ENCODE measurements at places on chromosomes 5 and 9. TPM values are rescaled to one million over a fixed set of nuclear protein-coding genes. Genes with fewer than 3 reads are reported as not detected.

- no peaks in the 10 kb centered on the region for H3K27me3 ChIP-seq
- H3K27ac ChIP-seq, result no peak overlapping the region
- H3K4me1 ChIP-seq, result no peaks in the 10 kb centered on the region
- no peaks in the 10 kb centered on the region for H3K36me3 ChIP-seq
- peak; percentile 32 for DNase-seq
These were observed 162.4 kb downstream of the CHSY3 start for GRCh38 chr5:130066644-130067043.

DNA sequence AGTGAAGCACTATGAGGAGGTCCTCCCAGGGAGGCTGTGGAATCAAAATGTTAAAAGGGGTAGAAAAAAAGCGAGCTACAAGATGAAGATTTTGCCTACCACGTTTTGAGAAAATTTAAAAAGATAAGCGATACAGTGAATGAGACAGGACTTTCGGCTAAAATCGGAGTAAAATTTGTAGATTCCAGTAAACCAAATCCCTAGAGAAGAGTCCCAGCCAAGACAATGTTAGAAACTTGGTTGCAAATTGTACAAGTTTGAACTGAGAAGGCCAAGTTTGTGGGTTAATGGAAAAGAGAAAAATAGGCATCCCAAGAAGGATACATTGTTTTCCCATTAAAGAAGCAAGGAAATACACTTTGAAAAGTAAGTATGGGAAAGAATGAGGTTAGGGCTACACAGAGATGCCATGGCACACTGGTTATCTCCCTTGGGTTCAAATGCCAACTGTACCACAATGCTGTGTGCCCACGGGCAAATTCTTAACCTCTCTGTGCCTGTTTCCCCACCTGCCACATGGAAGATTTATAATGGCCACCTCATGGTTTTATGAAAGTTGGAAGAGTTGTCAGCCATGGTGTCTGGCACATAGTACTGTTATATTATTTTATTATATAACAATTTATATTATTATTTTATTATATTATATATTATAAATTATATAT lies 16.2 kb upstream of the MGAT1 start:
- no peak overlapping the region for H3K27ac ChIP-seq
- no peak overlapping the region for H3K4me3 ChIP-seq
- H3K36me3 ChIP-seq, result no peaks in the 10 kb centered on the region
- H3K27me3 ChIP-seq, result no peaks in the 10 kb centered on the region
- peaks cover 15% of the 10 kb centered on the region for H3K4me1 ChIP-seq

The SLC34A3 gene
- total RNA-seq, result 0.09 TPM

- H3K4me1 ChIP-seq, result no peaks in the 10 kb centered on the region
- DNase-seq, result no peak
- H3K27me3 ChIP-seq, result peaks cover 2% of the 10 kb centered on the region
- no peak overlapping the region for H3K27ac ChIP-seq
These were observed 29.5 kb downstream of the HAVCR1 start for GRCh38 chr5:157029457-157029856.

- H3K27ac ChIP-seq, result no peak overlapping the region
- H3K27me3 ChIP-seq, result no peaks in the 10 kb centered on the region
- DNase-seq, result no peak
- H3K4me1 ChIP-seq, result peaks cover 19% of the 10 kb centered on the region
- H3K4me3 ChIP-seq, result no peak overlapping the region
- no peaks in the 10 kb centered on the region for H3K36me3 ChIP-seq
These were observed 45.9 kb downstream of the WWC1 start for GRCh38 chr5:168337361-168337760.

The PCDHGA11 gene
- 5.3 TPM for total RNA-seq

The CLTA gene
- 424 TPM for total RNA-seq

DNA sequence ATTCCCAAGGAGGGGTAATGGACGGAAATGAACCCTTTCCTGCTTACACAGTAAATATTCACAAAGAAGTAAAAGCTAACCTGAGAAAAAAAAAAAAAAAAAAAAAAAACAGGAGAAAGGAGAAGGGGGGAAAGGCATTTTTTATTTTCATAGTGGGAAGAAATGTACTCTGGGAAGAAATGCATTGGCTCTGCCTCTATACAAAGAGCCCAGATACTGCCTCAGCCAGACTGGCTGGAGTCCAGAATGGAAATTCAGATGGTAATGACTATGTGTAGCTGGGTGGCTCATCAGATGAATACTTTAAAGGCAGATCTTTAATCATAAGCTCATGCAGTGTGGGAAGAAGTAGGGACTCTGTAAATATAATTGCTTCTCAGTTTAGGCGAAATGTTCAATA lies 124.9 kb upstream of the ZNF608 start:
- peaks cover 11% of the 10 kb centered on the region for H3K4me1 ChIP-seq
- no peak overlapping the region for H3K4me3 ChIP-seq
- no peaks in the 10 kb centered on the region for H3K27me3 ChIP-seq

GRCh38 chr5:175517824-175518450 lies 39.6 kb downstream of the SFXN1 start:
- DNase-seq, result peak; percentile 96
- H3K4me3 ChIP-seq, result peak overlapping the region; percentile 31
- no peaks in the 10 kb centered on the region for H3K27me3 ChIP-seq
- peaks cover 40% of the 10 kb centered on the region for H3K36me3 ChIP-seq

- H3K4me3 ChIP-seq, result no peak overlapping the region
- H3K27me3 ChIP-seq, result no peaks in the 10 kb centered on the region
- peaks cover 3% of the 10 kb centered on the region for H3K4me1 ChIP-seq
- DNase-seq, result no peak
- H3K36me3 ChIP-seq, result no peaks in the 10 kb centered on the region
These were observed 107.5 kb downstream of the EBF1 start for GRCh38 chr5:158992037-158992740.

DNA sequence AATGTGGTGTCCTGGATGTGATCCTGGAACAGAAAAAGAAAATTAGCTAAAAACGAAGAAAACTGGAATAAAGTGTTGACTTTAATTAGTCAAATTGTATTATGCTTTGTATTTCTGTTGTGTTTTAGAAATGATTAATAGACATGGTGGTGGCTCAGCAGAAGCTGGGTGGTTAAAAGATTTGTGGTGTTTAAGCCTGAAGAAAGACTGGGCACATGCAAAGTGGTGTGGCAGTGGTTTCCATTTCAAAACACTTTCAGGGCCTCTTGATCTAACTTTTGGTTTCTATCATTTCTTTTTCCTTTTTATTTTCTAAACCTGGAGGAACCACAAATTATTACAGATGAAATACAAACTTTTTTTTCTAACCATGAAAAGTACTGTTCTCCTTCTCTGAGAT lies 44.1 kb downstream of the ADGRV1 start:
- no peak overlapping the region for H3K27ac ChIP-seq
- no peaks in the 10 kb centered on the region for H3K36me3 ChIP-seq
- DNase-seq, result no peak
- H3K27me3 ChIP-seq, result no peaks in the 10 kb centered on the region

The RANBP17 gene
- total RNA-seq, result 15.9 TPM

The CCL21 gene
- not detected for total RNA-seq

- H3K36me3 ChIP-seq, result no peaks in the 10 kb centered on the region
- peaks cover 6% of the 10 kb centered on the region for H3K4me1 ChIP-seq
- DNase-seq, result no peak
- no peaks in the 10 kb centered on the region for H3K27me3 ChIP-seq
These were observed 58.4 kb downstream of the HMHB1 start for GRCh38 chr5:143870362-143870761.

- no peaks in the 10 kb centered on the region for H3K4me1 ChIP-seq
- peaks cover 67% of the 10 kb centered on the region for H3K27me3 ChIP-seq
- no peak overlapping the region for H3K4me3 ChIP-seq
- no peak overlapping the region for H3K27ac ChIP-seq
These were observed 40.1 kb downstream of the TRIP13 start for GRCh38 chr5:932628-933250.

- peaks cover 6% of the 10 kb centered on the region for H3K36me3 ChIP-seq
- no peak overlapping the region for H3K4me3 ChIP-seq
- no peak overlapping the region for H3K27ac ChIP-seq
- no peaks in the 10 kb centered on the region for H3K27me3 ChIP-seq
These were observed 17.4 kb downstream of the ERCC8 start for GRCh38 chr5:60927450-60927849.

DNA sequence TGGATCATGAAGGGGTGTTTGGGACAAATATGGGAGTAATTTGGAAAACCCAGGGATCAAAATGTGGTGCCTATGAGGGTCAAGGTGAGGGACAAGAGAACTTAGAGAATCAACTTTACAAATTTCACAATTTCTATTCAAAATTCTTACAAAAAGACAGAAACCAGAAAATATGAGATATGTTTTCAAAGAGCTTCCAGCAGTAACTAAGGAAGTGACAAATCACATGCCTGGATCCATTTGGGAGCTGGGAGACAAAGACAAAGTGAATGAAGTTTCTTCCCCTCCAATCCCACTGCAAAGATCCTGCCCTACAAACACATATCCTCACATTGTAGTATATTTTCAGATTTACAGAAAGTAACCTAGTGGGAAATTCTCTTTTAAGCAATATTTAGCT lies 235.0 kb upstream of the VLDLR start:
- H3K27me3 ChIP-seq, result no peaks in the 10 kb centered on the region
- DNase-seq, result no peak
- no peaks in the 10 kb centered on the region for H3K36me3 ChIP-seq
- no peak overlapping the region for H3K27ac ChIP-seq

DNA sequence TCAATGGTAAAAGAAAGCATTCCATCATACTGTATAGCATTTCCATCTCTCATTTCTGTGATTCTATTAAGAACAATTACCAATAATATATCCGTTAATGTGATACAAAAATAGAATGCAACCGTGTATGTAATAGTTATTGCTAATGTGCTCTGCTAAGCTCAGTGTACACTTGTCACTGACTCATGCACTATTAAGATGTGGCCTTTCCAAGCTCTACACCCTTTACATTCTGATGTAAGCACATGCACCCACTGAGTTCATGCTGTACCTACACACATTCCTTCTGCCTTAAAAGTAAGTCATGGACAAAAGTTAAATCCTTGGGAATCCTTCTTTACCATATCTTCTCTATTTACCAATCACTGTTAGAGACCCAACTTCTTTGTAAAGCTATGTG lies 319.1 kb downstream of the ZSWIM6 start:
- H3K4me1 ChIP-seq, result no peaks in the 10 kb centered on the region
- H3K4me3 ChIP-seq, result no peak overlapping the region
- H3K27me3 ChIP-seq, result peaks cover 3% of the 10 kb centered on the region
- no peak overlapping the region for H3K27ac ChIP-seq

The ALDH1A1 gene
- 2.1 TPM for total RNA-seq

DNA sequence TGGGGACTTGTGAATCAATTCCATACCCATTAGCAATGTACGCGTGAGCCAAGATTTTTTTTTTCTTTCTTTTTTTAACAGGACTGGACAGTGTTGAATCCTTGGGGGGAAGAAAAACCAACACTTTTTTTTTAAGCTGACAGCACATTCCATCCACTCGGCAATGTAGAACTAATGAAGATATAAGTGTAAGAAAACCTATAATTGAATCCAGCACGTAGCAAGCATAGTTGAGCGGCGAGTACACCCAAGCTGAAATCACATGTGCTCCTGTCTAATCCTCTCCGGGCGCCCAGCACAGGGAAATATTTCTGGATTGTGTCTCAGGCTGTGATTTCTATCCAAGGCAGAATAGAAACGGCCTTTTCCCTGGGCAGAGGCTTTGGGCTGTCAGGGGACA lies 118.2 kb downstream of the BOD1 start:
- no peaks in the 10 kb centered on the region for H3K36me3 ChIP-seq
- DNase-seq, result peak; percentile 93
- H3K4me3 ChIP-seq, result peak overlapping the region; percentile 16
- H3K27ac ChIP-seq, result peak overlapping the region; percentile 71

- no peaks in the 10 kb centered on the region for H3K27me3 ChIP-seq
- no peak overlapping the region for H3K4me3 ChIP-seq
- H3K36me3 ChIP-seq, result no peaks in the 10 kb centered on the region
- no peaks in the 10 kb centered on the region for H3K4me1 ChIP-seq
- no peak for DNase-seq
These were observed 378.3 kb downstream of the MTRR start for GRCh38 chr5:8247049-8247899.

- H3K4me1 ChIP-seq, result peaks cover 18% of the 10 kb centered on the region
- DNase-seq, result no peak
- no peak overlapping the region for H3K27ac ChIP-seq
- H3K36me3 ChIP-seq, result no peaks in the 10 kb centered on the region
These were observed 12.6 kb downstream of the QSOX2 start for GRCh38 chr9:136232969-136233368.

The CERCAM gene
- total RNA-seq, result 66.1 TPM

DNA sequence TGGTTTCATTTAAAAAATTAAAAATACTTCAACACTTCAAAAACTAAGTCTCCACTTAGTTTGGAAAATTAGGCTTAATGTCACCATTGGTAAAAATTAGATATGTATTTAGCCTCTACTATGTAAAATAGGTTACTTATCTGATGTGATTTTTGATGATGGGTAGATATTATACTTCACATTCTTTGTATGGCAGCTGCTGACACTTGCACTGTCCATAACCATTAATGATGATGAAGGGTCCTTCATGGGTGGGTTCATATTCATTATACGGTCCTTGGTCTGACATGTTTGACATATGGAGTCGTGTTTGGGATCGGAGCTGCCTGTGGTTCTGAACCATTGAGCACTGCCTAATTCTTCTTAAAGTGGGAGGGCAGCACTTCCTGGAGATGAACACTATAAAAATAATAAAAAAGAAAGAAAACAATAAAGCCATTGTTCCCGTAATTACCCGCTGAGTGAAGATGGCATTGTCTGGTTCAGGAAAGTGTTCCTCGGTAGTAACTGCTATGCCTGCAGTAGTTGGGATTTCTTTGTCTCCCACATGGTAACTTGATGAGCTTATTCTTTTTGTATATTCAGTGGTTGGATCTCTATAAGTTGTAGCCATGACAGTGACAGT lies 2.2 kb downstream of the LRRTM2 start:
- H3K4me1 ChIP-seq, result peaks cover 50% of the 10 kb centered on the region
- no peak overlapping the region for H3K27ac ChIP-seq
- no peaks in the 10 kb centered on the region for H3K27me3 ChIP-seq
- H3K4me3 ChIP-seq, result peak overlapping the region; percentile 14
- no peaks in the 10 kb centered on the region for H3K36me3 ChIP-seq

The CATSPER3 gene
- total RNA-seq, result 0.39 TPM

The MLLT3 gene
- total RNA-seq, result 35.1 TPM

The TIMD4 gene
- total RNA-seq, result not detected

DNA sequence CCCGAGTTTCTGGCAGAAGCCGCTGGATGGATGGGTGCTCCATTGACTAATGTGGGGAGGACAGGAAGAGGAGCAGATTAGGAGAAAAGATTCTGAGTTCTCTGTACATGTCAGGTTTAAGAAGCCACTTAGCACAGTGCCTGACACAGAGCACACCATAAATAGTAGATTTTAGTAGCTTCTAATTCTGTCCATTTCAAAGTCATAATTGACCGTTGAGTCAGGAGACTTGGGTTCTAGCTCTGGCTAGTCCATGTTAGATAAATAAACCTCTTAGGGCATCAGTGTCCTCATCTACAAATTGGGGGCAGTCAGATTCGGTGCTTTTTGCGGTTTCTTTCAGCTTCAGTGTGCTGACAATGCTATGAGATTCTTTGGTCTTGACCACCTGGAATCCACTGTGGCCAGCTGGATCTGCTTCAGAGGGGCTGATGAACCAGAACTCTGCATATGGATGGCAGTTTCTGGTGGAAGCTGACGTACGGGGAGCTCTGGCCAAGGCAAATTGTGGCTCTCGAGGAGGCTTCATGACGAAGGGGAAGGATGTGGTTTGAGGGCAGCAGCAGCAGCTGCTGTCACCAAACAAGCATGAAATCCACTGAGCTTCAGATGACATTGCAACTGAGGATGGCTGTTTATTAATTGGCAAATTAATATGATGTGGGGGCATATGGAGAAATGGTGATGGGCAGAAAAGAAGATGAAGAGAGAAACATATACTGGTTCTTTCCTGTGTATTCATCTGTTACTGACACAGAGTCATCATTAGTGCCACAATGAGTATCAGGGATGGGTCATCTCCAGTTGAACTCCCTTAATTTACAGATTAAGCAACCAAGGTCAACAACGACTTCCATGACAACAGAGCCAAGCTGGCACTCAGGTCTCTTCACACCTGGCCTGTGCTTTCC lies 134.4 kb downstream of the AOPEP start:
- no peaks in the 10 kb centered on the region for H3K36me3 ChIP-seq
- H3K27me3 ChIP-seq, result no peaks in the 10 kb centered on the region
- peak overlapping the region; percentile 70 for H3K27ac ChIP-seq
- no peak overlapping the region for H3K4me3 ChIP-seq
- H3K4me1 ChIP-seq, result peaks cover 33% of the 10 kb centered on the region

Measured in astrocyte (in vitro differentiated cells and primary cell).